ENCODE measurements at places on chromosomes 6 and 20.

DNA sequence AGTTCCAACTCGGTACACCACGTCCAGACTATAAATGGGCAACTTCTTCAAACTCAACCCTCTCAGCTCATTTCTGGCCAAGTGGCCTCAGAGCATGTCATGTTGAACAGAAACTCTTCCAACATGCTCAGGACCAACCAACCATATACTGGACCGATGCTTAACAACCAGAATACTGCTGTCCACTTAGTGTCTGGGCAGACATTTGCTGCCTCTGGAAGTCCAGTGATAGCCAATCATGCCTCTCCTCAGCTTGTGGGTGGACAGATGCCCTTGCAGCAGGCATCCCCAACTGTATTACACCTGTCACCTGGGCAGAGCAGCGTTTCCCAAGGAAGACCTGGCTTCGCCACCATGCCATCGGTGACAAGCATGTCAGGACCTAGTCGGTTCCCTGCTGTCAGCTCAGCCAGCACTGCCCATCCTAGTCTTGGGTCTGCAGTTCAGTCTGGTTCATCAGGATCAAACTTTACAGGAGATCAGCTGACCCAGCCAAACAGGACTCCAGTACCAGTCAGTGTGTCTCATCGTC lies 47.8 kb downstream of the BICRAL start:
- no peak for DNase-seq

GRCh38 chr6:154882107-154882506 lies 113.0 kb upstream of the TIAM2 start:
- DNase-seq = no peak

- no peak for DNase-seq
These were observed 86.2 kb upstream of the GPR6 start for GRCh38 chr6:109891924-109892323.

DNA sequence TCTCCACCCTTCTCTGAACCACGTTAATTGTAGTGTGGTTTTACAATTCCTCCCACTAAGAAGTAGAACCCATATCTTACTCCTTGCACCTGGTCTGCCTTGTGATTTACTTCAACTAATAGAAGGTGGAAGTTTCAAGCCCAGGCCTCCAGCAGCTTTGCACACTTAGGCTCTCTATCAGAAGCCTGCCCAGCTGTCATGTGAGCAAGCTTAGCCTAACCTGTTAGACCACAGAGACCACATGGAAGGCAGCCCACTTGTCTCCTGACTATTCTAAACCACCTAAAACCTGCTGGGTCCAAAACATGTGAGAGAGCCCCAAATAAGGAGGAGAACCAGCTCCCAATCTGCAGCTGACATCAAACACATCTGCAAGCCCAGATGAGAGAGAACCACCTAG lies 127.6 kb upstream of the BTBD3 start:
- no peak for DNase-seq

DNA sequence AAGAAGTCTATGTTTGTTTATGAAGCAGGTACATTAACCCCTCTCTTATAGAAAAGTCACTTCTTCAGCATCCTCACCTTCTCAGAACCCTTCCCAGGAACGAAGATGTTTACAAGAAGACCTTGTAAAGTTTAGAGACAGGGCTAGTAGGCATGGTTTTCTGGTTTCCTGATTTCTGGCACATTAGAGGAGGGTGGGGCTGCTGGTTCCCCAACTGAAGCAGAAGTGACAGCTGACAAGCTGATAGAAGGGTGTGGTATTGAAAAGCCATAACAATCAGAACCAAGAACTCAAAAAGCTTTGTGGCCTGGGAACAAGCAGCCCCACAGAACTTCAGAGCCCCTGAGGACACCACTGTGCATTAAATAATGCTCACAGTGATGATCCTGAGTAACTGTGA lies 91.2 kb downstream of the RTN4IP1 start:
- DNase-seq = no peak

DNA sequence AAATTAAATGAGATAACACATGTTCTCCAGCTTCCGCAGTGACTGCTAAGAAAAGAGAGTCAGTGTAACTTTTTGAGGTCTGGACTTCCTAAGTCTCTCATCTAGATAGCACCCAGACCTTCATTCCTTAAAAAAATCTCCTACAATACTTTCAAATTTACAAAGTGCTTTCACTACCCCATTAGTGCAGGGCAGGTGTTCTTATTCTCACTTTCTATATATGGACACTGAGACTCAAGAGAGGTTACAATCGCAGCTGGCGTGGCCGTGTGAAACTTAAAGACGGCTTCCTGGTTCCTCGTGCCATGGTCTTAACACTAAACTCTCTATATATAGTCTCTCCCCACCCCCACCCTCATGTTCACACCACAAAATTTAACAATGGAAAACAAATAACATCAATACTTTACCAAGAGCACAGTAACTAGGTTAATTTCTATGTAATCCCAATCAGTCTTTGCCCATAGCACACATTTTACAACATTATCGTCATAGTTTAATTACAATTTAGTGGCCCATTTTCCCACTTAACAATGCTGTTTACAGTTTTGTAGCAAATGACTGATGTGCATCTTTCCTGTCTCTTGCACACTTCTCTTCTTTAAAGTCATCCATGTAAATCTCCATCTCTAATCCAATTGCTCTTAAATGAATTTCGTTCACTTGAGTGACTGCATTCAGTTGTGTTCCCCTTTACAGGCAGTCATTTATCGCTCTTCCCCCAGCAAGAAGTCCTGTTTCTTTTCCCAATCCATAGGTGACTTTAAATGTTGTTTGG lies 78.8 kb upstream of the ARID1B start:
- DNase-seq = no peak

GRCh38 chr20:25005220-25005619 lies 12.7 kb upstream of the APMAP start:
- no peak for DNase-seq

- no peak for DNase-seq
These were observed 127.6 kb upstream of the FAM184A start for GRCh38 chr6:119205911-119206618.

GRCh38 chr20:62219992-62220665 lies at the start of gene HRH3:
TSS of gene HRH3 (minus strand) at chr20:62220278. CDS start at chr20:62219970, 308 bp downstream.
- peak; percentile 9 for DNase-seq

DNA sequence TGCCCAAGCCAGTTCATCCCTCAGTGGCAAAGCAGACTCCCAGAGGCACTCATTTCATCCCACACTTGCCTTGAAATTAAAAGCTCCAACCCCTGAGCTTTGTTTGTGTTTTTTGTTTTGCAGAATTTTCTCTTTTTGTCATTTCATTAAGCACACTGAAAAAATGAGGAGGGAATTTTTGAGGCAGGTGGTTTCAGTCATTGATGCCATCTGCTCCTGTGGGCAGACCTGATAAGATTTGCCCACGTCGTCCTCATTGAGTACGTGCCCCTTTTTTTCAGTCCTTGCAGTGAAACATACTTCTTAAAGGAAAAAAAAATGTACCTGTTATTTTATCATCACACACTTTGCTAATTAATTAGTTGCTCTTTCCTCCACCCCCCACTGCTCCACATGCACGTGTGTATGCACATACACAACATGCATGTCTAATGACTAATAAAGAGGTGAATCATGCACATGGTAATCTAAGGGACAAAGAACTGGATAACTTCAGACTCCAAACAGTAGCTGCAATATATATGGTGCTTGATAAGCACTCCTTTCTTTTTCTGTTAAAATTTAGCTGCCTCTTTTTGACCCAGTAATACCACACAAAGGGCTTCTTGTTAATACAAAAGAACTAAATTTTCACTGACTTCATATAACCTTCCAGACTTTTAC lies 102.1 kb upstream of the TMEM181 start:
- DNase-seq = no peak

GRCh38 chr6:49549691-49550491 lies 577 bp upstream of the C6orf141 start:
- DNase-seq = no peak

GRCh38 chr20:41509316-41510200 lies 108.6 kb downstream of the CHD6 start:
- no peak for DNase-seq

DNA sequence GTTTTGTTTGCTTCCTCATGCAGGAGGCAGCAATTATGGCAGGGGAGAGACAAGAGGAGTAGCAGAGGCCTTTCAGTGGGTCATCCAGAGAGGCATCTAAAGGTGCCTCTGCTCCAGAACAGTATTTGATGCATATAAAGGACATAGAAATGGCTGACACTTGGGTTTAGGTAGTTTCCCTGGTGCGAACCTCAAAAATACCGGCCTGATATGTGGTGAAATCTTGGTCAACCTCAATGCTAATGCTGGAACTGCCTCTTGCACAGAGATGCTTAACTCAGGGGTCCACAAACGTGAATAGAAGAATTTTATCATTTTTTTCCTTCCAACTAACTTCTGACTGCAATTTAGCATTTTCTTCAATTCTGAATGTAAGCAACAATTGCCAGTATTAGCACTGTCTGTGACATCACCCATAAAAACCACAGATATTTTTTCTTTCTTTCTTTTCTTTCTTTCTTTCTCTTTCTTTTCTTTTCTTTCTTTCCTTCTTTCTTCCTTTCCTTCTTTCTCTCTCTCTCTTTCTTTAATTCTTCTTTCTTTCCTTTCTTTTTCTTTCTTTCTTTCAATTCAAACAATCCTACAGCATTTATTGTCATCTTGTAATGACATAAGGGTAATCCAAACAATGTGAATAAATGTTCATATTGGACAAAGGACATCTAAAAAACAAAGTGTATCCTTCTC lies 180.0 kb upstream of the UST start:
- DNase-seq = no peak

DNA sequence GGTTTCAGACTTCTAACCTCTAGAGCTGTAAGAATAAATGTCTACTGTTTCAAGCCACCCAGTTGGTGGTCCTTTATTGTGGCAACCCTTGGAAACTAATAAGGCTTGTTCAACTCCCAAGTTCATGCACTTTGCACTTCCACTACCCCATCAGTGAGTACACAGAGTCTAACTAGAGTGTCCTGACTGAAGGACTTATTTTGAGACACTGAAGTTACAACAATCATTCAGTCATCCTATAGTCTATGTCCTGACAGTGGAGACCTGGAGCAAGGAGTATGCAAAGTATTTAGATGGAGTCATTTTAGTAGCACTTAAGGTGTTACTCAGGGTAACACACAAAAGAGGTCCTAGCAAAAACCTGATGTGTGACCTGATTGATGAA lies 62.6 kb downstream of the VGLL2 start:
- no peak for DNase-seq

DNA sequence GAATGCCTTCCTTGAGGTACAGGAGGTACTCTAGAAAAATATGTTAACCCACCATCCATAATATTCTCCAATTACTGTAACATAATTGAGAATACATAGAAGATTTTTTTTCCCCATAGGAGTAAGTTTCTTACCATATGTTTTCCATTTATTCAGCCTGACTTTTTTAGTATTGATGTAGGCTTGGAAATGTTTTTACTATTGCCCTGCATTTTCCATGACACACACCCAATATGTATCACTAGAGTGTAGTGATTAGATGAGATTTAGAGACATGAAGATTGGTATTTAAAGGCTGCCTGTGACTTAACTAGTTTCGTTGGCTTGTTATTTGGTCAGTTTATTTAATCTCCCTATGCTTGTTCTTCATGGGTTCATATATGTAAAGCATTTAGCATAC lies 39.5 kb downstream of the KCNQ5 start:
- DNase-seq = no peak

- DNase-seq = no peak
These were observed 37.6 kb upstream of the TENT5A start for GRCh38 chr6:81790034-81790433.

DNA sequence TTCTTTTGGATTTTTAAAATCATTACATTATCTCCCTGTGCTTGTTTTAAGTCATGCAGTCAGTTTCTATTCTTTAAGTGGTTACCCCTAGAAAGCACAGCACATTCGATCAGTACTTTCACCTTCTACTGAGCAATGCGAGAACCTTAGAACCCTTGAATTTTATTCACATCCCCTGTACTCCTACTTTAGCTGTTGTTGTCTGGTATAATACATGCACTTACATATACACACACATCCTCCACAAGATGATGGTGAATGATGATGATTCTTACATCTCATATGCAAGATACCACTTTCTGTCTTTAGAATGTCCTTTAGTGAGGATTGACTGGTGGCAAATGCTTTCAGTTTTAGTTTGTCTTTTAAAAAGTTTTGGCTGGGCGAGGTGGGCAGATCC lies 5.7 kb downstream of the CDC40 start:
- DNase-seq = no peak

- DNase-seq = no peak
These were observed 34.2 kb upstream of the SRPK1 start for GRCh38 chr6:35955071-35955470.

DNA sequence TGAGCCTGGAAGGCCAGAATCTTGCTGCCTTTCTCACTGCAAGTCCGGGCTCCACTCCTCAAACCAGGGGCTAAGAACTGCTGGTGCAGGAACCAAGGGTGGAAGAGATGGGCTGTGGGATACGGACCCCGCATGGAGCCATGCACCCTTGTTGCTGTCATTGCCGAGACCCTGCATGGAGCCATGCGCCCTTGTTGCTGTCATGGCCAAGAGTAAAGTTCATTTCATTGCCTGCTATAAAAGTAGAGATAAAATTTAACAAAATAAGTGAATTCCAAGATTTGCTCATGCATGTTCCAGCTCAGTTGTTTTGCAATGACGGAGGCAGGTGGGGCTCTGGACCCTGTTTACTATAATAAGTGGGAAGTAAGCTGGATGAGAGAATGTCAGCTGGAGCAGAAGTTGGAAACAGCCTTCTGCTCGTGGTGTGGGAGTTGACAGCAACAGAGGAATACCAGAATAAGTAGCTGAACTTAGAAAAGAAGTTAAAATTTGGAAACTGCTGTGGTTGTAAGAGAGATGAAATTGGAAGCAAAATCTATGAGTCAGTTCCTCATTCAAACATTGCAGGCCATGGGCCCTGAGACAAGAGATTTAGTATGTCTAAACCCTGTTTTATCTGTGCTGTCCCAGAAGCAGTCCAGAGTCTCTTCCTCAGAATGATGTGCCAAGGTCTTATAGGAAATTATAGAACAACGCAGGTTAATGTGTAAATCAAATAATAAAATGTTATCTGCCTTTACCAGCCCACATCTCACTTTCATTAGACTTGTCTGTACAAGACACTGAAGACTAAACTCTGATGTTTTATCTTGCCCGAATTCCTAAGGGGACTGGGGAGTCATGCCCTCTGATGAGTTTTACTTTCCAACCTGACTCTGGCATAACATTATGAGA lies 15.8 kb upstream of the THBS2 start:
- DNase-seq = no peak

DNA sequence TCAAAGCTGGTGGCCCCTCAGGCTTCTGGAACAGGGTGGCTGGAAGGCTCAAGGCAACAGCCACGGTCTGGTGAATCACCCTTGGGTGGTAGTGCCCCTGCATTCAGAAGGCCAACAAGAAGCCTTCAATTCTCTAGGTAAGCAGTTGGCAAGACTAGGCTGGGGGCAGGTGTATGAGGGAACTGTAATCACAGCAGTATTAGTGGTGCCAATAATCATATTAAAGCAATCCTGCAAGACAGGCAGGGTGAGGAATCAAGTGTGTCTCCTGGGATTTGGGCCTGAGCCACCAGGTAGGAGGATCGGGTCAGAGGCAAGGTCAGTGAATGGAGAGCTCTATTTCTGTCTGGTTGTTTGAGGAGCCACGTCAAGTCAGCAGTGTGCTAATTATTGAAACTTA lies 24.9 kb upstream of the SCUBE3 start:
- no peak for DNase-seq

Measured in effector memory CD4-positive, alpha-beta T cell (primary cell).